Left colon (tissue), 2 donors: ENCODE measurements at places on chromosomes 5 and 9. TPM values are rescaled to one million over a fixed set of nuclear protein-coding genes. Genes with fewer than 3 reads are reported as not detected.

The PCSK5 gene
- total RNA-seq, result 79.8 TPM

- DNase-seq, result peak; percentile 80
These were observed 36.8 kb upstream of the NEK6 start for GRCh38 chr9:124220946-124221451.

- DNase-seq, result no peak
These were observed 4.8 kb downstream of the NKD2 start for GRCh38 chr5:1013238-1013947.

GRCh38 chr5:74624501-74624900 is 16.0 kb downstream of the ENC1 start:
- no peak for DNase-seq

- no peak for DNase-seq
These were observed 214.8 kb downstream of the TTLL11 start for GRCh38 chr9:121878271-121878822.

GRCh38 chr5:31477516-31477915 is 54.4 kb downstream of the DROSHA start:
- no peak for DNase-seq

The SLC46A2 gene
- not detected for total RNA-seq

- DNase-seq, result peak; percentile 51
These were observed 9.7 kb downstream of the LECT2 start for GRCh38 chr5:135944967-135945560.

DNA sequence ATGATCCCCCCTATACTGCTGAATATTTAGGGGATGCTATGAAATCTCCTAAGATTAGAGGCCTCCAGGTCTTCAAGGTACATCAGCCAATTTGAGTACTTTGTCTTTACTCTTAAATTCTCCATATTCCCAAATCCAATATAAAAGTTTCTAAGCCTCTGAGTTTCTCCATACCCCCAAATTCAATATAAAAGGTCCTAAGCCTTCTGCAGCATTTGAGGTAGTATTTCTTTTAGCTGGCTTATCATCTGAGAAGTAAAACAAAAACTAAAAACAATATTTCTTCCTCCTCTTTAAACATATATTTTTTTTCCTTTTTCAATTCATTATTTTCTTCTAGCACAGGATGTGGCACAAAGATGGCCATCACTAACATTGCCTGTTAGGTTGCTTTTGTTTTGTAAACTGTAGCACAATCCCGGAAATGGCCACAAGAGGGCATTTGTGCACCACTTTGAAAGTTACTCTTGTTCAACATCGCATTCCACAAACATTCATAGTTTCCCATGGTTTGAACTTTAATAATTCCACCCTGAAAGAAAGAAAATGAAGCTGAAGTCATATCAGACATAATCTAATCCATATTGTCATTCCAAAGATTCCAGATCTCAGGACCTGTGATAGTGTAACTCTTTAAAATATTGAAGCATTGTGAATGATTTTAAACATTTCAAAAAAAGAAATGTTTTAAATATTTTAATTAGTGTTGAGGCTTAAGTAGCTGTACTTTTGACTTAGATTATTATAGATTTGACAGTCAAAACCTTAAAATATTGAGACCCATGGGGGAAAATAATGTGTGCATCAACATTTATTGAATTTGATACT is 21.0 kb upstream of the SCGB3A2 start:
- DNase-seq, result peak; percentile 77

GRCh38 chr9:27261517-27262211 is 35.3 kb downstream of the EQTN start:
- DNase-seq, result no peak

- DNase-seq, result no peak
These were observed 92.3 kb downstream of the FSTL4 start for GRCh38 chr5:133520062-133520461.

DNA sequence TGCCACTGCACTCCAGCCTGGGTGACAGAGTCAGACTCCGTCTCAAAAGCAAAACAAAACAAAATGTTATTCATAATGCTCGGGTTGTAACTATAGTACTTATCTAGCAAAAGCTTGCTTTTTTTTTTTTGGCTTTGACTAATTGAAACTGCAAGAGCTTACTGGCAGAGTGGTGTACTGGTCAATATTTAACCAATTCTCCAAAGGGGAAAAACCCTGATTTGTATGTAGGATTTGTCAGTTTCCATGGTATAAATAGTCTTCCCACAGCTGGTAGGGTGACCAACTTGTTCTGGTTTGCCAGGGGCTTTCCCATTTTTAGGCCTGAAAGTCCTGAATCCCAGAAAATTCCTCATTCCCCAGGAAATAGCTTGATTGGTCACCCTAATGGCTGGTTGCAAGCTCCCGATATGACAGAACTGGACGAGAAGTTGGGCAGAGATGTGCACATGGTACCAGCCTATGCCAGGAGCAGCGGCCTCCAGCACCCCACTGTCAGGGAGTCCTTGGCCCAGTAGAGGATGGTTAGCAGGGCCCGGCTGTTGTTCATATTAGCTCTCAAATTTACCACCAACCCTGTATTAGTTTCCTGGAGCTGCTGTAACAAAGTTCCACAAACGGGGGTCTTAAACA is 58.0 kb downstream of the FXN start:
- no peak for DNase-seq

- DNase-seq, result no peak
These were observed 412.5 kb upstream of the POU5F2 start for GRCh38 chr5:94153736-94154450.

- no peak for DNase-seq
These were observed 174.6 kb downstream of the CD180 start for GRCh38 chr5:67021962-67022361.

GRCh38 chr9:96040591-96041461 is 165.3 kb downstream of the ERCC6L2 start:
- DNase-seq, result no peak
